ENCODE measurements at places on chromosomes 16 and 17. TPM values are rescaled to one million over a fixed set of nuclear protein-coding genes. Genes with fewer than 3 reads are reported as not detected.

- no peak for DNase-seq
Measured at GRCh38 chr17:81153340-81153803, 11.9 kb upstream of the PVALEF start.

Gene PRSS33
- not detected for total RNA-seq

GRCh38 chr16:78503602-78504001 is 404.1 kb downstream of the WWOX start:
- no peak for DNase-seq

- no peak for DNase-seq
Measured at GRCh38 chr17:31068291-31068690, 26.5 kb upstream of the NF1 start.

DNA sequence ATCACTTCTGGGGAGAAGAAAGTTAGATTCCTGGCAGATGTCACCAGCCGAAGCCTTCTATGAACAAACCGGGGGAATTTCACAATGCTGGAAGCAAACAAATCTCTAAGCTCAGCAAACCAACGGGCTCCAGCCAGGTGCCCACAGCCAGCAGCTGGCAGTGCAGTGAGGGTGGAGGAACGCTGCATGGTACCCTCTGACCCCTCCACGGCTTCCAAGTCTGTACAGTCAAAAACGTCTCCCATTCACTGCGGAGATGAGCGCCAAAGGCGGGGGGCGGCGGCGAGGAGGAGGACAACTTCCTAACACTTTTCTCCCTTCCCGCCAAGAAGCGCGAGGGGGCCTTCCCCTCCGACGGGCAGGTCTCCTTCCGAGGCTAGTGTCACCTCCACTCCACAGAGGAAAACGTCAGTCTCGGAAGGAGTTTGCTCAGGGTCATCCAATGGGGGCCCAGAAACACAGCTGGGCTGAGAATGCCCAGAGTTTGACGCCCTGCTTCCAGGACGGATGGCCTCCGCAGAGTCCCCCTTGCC is 924 bp downstream of the ZNF598 start:
- no peak for DNase-seq

Gene RHBDL1
- 1.2 TPM for total RNA-seq

- no peak for DNase-seq
Measured at GRCh38 chr17:6749519-6749918, 6.3 kb upstream of the XAF1 start.

- DNase-seq: no peak
Measured at GRCh38 chr16:68902003-68902968, 59.0 kb downstream of the TANGO6 start.

DNA sequence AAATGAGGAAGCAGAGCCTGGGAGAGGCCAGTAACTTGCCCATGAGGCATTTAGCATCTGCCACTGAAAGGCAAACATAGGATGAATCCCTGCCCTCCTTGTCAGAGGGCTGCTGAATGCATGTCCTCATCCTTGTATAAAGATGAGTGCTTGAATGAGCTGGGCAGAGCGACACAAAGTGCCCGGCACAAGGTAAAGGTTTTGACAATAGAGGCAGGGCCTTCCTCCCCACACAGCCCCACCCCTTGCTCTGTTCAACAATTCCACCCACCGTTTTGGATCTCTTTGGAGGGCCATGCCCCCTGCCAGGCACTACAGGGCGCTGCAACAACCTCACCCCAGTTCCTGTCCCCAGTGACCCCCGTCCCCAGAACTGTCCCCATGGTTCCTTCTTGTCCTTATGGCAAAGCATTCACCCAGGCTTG is 1.4 kb upstream of the KRT19 start:
- no peak for DNase-seq

DNA sequence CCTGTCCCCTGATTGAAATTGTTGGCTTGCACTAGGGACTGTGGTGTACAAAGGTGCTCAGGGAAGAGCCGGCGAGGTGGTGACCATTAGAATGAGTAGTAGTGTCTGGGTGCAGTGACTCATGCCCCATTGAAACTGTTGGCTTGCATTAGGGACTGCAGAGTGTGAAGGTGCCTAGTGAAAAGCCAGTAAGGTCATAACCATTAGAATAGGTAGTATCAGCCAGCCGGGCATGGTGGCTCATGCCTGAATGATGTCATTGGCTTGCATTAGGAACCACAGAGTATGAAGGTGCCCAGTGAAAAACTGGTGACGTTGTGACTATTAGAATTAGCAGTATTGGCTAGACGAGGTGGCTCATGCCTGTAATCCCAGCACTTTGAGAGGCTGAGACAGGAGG is 78.9 kb downstream of the ABCC6 start:
- DNase-seq: no peak

Gene SOST
- total RNA-seq: not detected

- DNase-seq: no peak
Measured at GRCh38 chr16:1773703-1774447, 941 bp upstream of the MRPS34 start.

Gene SLC12A3
- not detected for total RNA-seq

GRCh38 chr17:2704031-2704889 is 7.3 kb downstream of the CLUH start:
- no peak for DNase-seq

DNA sequence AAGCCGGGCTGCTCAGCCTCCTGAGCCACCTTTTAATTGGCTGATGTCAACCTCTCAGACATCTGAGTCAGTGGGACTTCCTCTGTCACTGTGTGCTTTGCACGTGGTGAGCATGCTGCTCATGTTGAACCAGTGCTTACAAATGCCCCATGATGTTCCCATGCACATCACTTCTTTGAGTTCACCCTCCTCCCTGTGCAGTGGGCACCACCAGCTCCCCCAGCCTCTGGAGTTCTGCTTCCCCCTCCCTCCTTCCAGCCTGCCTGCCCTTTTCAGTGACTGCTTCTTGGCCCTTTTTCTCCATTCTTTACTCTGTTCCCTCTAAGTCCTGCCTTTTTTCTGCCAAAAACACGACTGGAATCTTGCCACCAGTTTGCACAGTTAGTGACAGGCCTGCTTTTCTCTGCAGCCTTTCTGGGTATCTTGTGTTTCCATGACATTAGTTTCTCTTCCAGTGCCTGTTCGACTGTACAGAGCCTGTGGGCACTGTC is 41.6 kb downstream of the USP10 start:
- no peak for DNase-seq

- no peak for DNase-seq
Measured at GRCh38 chr16:87648698-87649487, 46.6 kb downstream of the JPH3 start.

Gene RTN4RL1
- total RNA-seq: 7.6 TPM

GRCh38 chr16:75576384-75576811 is 10.2 kb downstream of the GABARAPL2 start:
- no peak for DNase-seq

DNA sequence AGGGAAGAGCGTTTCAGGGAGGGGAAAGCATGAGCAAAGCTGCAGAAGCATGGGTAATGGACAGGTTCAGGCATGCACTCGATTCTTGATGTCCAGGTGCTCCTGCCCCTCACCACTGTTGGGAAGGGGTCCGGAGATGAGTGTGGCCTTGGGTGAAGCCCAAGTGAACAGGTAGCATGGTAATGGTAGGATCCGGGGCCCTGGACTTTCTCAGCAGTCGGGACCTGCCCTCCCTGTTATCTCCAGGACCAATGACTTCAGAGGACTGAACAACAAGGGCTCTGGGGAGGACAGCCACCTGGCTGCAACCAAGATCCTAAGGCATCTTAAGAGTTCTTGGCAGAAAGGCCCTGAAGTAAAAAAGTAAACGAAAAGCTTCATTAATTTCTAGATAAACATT is 306.8 kb downstream of the CPPED1 start:
- no peak for DNase-seq

DNA sequence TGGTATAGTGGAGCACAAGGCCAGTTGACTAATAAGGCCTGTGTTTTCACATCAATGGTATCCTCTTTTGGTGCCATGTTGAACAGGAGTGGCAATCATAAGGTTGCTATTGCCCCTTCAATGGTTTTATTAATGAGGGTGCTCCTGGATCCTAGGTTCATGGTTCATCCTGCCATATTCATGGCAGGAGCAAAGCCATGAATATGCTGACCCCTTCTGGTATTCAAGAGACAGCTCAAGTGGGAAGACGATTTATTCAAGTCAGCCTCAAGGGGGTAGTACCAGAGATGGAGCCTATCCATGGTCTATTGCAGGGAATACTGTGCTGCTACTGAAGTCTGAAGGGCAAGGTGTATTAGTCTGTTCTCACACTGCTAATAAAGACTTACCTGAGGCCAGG is 2.6 kb downstream of the ABCA9 start:
- DNase-seq: no peak

DNA sequence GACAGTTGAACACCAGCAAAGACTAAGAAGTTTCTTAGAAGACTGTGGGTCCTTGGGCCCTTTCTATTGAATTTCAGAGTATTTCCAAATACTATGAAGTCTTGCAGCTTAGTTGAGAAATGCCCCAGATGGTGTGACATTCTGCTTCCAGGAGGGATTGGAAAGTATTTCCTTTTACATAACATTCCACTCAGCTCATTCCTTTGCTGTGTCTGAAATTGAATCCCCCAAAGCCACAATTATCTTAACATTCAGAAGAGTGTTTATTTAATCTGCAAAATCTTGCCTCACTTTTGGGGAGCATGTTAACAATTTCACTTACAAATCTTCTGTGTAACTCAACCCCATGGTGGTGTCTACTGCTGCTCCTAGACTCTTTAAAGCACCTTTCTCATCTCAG is 307.7 kb downstream of the WWOX start:
- no peak for DNase-seq

- DNase-seq: no peak
Measured at GRCh38 chr16:29649588-29650494, 13.2 kb upstream of the SPN start.

Data from left cardiac atrium (tissue), 4 donors.